ENCODE measurements at places on chromosomes 3 and 15.

- no peak for DNase-seq
These were observed 100.2 kb downstream of the DTWD1 start for GRCh38 chr15:49721091-49721490.

DNA sequence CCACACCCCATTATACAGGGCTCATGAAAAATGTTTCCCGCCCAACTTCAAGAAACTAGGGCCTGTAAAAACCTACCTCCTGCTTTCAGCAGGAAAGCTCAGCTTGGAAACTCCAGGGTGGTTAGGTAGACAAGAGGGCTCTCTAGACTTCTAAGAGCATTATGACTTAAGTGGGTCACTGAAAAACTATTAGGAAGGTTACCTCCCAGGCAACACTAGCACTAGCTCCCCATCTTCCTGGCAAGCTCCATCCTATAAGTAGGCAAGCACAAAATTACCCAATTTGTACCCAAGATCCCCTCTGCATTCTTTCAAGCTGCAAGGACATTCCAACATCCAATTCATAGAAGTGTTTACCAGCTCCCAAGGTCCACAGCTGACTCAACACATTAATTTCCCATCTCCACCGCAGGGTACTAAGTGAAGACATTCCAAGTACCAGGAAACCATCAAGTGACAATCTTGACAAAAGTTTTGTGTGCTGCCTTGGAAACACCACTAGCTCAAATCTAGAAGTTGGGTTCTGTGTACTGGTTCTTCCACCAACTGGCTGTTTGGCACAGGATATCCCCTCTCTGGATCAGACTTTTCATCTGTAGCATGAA, 46.9 kb downstream of the WNT5A start:
- no peak for DNase-seq

GRCh38 chr3:193829781-193830180, 236.8 kb downstream of the OPA1 start:
- no peak for DNase-seq

DNA sequence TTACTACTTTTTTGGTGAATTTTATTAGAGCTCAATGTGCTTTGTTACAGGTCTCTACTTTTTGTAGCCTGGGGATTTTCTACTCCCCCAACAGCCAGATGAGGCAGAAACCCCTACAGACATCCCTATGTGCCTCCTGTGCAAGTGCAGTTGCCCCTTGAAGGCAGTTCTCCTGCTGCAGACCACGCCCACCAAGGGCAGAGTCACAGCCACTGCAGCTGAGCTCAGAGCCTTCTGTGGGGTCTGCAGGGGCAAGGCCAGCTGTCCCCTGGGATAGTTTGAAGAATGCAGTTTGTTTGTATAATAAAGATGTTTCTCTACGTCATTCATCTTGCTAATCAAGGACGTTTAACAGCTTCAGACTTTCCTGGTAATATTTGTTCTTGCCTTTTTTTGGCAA, 76.8 kb downstream of the NPAP1 start:
- no peak for DNase-seq

DNA sequence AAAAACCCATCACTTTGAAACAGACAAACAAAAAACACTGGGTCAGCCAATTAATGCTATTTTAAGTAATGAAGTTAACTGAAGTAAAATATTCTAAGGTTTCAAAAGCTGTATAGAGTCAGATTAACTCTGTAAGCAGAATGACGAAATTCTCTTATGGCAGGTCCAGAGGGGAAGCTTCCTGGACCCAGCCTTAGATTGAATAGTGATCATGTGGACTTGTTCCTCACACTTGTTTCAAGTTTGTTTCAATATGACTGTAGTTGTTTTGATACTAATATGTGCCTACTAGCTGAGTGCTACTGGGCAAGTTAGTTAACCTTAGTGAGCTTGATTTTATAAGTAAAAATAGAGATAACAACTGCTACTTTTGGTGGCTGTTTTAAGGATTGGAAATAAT, 32.6 kb downstream of the PLS1 start:
- no peak for DNase-seq

- DNase-seq, result no peak
These were observed 19.2 kb upstream of the KPNA1 start for GRCh38 chr3:122533931-122534334.

DNA sequence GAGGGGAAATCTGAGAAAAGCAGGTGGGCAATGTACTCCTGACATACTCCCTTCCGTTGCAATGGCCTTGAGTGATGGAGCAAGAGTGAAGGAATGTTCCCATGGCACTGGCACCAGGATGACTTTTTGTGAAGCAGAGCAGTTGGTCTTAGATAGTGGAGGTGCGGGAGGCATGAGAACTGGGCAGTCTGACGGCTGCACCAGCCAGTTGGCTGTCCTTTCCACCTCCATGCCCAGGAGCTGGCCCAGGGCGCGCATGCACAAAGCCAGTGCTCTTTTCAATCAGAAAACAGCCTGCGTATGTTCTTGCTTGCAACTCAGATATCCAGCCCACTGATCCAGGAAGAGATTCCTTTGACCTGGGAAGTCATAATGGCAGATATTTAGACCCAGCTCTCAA, 136.8 kb downstream of the PGPEP1L start:
- no peak for DNase-seq

GRCh38 chr15:47812470-47812999, 95.2 kb downstream of the SEMA6D start:
- no peak for DNase-seq

Measured in colonic mucosa (tissue), 4 donors.